Fibroblast of pulmonary artery (primary cell): ENCODE measurements at places on chromosomes 4 and X.

DNA sequence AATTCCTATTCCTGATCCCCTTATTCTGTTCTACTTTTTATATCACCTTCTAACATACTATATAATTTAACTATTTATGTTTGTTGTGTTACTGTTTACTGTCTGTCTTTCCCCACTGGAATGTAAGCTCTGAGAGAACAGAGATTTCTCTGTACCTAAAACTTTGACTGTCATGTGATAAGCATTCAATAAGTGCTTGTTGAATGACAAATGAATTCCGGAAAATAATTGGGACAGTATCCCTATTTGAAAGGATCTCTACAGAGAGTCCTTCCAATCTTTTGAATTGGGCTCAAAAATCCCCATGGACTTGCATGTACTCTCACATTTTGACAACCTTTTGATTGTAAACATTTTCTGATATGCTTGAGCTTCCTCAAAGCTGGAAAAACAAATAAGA, 1.6 kb upstream of the MMGT1 start:
- no peak for DNase-seq

- peak; percentile 34 for DNase-seq
These were observed 28.2 kb upstream of the HUWE1 start for GRCh38 chrX:53714580-53715345.

DNA sequence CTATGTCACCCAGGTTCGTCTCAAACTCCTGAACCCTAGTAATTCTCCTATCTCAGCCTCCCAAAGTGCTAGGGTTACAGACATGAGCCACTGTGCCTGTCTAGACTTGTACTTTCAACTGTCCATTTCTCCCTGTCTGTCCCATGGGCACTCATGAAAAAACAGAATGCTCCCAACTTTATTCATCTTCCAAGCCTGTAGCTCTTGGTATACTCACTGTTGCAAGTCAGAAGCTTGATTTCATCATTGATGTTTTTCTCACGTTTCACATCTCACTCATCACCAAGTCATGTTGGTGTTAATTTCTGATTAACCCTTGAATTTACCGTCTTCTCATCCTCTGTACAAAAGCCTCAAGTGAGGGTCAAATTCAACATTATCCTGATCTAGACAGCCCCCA, 7.3 kb upstream of the SRP72 start:
- DNase-seq: no peak

GRCh38 chrX:118252967-118253366, 92.9 kb upstream of the WDR44 start:
- no peak for DNase-seq

DNA sequence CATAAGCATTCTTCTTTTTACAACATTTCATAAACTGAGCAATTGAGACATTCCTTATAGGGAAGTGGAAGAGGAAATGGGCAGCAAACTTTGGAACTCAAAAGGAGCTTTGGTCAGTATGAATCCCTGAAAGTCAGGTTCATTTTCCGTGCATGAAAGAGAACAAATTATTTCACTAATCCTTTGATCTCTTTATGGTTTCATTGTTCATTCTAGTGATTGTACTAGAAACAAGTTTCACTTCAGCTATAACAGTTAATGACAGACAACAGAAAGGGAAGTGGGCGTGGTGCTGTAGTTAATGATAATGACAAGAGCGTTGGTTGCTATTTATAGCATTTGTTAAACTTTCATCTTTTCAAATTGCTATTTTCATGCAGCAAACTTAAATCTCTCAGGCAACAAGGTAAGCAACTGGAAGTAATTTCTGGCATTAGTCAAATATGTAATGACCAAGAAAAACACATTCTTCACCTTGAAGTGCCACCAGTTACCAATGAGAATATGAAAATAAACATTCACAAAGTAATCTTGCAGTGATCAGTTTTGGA, 98.4 kb downstream of the AREG start:
- no peak for DNase-seq

- peak; percentile 68 for DNase-seq
These were observed 39.9 kb downstream of the TXLNG start for GRCh38 chrX:16826207-16826606.

- peak; percentile 10 for DNase-seq
These were observed 207.2 kb downstream of the NLGN4X start for GRCh38 chrX:6021316-6022091.

- no peak for DNase-seq
These were observed 2158.6 kb upstream of the TENM3 start for GRCh38 chr4:180084561-180084960.

DNA sequence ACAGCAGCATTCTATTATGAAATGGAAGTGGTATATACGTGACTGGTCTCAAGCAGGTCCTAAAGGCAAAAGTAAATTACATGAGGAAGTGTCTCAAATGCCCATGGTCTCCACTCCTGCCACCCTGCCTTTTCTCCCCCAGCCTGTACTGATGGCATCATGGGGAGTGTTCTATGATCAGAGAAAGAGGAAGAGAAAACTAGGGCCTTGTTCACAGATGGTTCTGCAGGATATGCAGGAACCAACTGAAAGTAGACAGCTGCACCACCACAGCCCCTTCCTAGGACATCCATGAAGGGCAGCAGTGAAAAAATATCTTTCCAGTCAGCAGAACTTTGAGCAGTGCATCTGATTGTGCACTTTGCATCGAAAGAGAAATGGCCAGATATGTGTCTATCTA, 901.5 kb downstream of the ARAP2 start:
- DNase-seq: no peak

DNA sequence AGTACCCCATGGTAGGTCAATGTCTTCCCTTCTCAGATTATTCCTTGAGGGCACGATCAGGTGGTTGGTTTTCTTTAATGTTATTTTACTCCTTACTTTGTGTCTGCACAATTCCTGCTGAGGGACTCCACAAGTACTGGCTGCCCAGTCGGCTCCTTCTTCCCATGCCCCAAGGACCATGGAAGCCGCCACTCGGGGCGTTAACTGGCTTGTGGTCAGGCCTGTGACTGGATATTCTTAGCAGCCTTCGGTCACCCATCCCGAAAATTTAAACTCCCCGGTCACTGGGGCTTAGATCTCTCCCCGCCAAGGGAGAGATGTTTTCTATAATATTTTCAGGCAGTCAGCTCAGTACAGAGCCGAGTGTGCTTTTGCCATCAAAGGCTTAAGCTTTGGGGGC, 24.7 kb upstream of the BCOR start:
- no peak for DNase-seq

- no peak for DNase-seq
These were observed 19.7 kb downstream of the PRIMPOL start for GRCh38 chr4:184669251-184669650.

GRCh38 chr4:78524009-78524408, 27.6 kb upstream of the ANXA3 start:
- DNase-seq: no peak

- no peak for DNase-seq
These were observed 87.6 kb downstream of the GAB1 start for GRCh38 chr4:143424276-143424675.

GRCh38 chr4:146294776-146295175, 80.4 kb downstream of the REELD1 start:
- DNase-seq: no peak

DNA sequence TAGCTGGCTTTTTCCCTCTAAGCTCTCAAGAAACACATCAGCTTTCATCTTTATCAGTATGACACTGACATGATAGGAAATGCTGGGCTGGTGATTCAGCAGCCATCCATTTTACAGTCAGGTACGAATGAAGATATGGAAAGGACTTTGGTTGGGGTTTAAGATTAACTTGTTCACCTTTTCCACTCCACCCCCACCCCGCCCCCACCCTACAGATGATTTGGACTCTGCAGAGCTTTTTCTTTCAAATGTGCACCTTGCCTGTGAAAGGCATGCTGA, 132.6 kb downstream of the AKAP4 start:
- no peak for DNase-seq

- DNase-seq: peak; percentile 49
These were observed 37.4 kb upstream of the SLC10A4 start for GRCh38 chr4:48445704-48446103.

DNA sequence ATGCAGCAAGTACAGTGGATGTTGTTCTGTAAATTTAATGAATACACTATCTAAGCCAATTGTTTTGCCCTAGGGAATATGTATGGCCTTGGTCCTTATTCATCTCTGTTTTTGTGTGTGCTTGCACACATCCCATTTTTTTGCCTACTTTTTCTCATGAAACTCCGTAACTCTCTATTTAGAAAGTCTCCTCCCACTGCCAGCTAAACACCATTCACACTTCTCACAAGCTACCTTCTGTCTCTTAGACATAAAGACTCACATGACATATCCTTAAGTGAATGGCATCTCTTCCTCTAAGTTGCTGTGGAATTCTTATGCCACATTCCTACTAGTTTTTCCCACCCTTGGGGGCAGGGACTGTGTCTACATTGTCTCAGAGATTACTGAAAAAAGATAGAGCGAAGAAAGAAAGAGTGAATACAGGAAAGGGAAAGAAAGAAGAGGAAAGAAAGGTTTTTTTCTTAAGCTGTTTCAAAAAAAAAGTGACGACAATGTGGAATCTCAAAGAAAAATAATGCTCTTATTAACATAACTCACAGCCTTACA, 117.5 kb downstream of the ATG4A start:
- no peak for DNase-seq

- DNase-seq: no peak
These were observed 9.0 kb downstream of the SLC30A9 start for GRCh38 chr4:41999321-41999720.

DNA sequence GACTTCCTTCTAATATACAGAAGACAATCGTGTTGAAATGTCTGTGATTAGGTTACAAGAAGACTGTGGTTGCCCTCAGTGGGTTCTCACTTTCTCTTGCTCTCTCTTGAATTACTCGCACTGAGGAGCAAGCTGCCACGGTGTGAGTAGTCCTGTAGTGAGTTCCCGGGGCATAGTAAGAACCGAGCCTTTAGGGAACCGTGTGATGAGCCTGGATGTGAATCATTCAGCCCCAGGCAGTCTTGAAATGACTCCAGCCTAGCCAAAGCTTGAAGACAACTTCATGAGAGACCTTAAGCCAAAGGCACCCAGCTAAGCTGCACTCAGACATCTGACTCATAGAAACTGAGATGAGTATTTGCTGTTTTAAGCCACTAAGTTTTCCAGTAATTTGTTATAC, 292.7 kb downstream of the SPOCK3 start:
- DNase-seq: no peak

- no peak for DNase-seq
These were observed 5.9 kb downstream of the BCOR start for GRCh38 chrX:40091691-40092421.

DNA sequence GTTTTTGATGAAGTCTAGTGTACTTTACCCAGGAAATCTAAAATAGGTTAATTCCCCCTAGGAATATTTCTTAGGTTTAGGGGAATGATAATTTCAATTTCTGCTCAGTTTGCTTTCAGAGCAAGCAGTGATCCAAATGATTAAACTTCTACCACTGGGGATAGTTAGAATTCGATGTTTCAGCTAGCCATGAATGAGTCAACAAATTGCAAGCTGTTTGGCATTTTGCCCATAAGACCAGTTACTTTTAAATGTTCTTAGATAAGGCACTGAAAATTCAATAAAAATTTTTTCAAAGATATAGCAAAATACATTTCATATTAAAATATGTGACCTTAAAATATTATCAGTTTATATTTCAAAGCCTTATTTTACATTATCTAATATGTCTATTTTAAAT, 993.6 kb downstream of the ARAP2 start:
- no peak for DNase-seq

- no peak for DNase-seq
These were observed 38.8 kb upstream of the STIM2 start for GRCh38 chr4:26821677-26822503.

- no peak for DNase-seq
These were observed 67.3 kb downstream of the NAT8L start for GRCh38 chr4:2126309-2127043.

DNA sequence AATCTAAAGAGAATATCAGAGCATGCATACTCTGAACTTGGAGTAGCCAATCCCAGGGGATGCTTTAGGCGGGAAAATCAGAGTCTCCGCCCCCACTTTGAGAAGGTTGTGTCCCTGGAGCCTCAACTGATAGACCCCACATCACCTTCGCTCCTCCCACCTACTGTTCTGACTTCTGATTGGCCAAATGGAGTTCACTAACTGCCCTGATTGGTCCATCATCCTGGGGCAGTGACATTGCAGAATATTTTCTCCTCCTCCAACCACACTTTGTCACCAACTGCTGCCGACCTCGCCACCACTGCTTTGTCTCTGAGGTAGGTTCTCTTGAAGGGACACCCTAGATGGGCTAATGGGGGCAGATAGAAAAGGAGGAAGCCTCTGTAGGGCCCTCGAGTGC, 22.7 kb upstream of the SPACA5B start:
- no peak for DNase-seq

- DNase-seq: peak; percentile 1
These were observed 1021.2 kb downstream of the PCDH7 start for GRCh38 chr4:31741326-31741725.

DNA sequence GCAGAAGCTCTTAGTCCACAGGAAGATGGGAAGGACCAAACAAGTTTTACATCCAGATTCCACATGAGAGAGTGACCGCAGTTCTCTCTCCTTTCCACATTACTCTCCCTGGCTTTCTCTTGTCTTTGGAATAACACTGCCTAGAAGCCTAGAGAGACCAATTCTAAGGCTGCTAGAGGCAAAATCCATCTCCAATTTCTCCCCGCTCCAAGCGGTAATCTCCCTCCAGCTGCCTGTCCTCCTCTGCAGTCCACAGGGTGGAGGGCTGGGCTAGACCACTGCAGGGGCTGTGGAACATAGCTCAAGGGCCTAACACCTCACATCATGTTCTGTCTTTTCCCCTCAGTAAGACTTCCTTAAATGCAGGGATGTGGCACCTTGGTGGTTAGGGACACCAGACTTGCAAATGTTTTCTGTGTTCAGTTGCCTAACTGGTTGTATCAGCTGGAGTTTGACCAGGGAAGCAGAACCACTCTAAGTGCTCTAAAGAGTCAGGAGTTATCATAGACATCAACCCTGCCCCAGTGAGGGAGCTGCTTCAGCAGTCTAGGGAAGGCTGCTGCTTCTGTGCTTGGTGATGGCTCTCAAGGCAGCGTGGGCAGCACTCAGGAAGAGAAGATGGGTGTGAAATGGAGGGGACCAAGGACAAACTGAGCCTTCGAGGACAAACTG, 423.1 kb downstream of the BCOR start:
- DNase-seq: no peak
